ENCODE measurements at places on chromosomes 3 and 15. TPM values are rescaled to one million over a fixed set of nuclear protein-coding genes. Genes with fewer than 3 reads are reported as not detected.

KBTBD8 gene
- total RNA-seq: 1.5 TPM

C3orf85 gene
- total RNA-seq: not detected

SLC12A8 gene
- total RNA-seq: 6.3 TPM

DNA sequence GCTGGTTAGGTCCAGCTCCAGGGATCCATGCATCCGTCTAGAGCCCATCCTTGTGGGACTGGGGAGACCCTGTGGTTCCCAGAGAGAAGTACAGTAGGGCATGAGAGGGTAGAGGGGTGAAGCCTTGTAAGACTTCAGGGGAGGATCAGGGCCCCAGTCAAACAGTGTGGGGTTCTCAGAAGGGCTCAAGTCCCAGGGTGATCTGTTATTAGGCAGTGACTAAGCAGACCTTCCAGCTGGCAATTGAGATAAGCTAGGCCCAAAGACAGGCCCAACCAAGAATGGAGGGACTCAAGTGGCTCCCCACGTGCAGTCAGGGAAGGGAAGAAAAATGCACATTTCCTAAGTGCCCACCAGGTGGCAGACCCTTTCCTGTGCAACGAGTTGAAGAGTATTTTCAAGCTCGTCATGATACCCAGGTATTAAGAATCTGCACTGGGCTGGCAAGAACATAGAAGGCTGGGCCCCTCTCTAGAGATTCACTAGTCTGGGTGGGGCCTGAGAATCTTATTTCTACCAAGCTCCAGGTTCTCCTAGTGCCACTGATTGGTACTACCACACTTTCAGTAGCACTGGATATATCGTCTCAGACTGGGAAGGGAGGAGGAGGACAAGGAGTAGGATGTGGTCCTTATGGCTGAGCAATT lies 240.8 kb downstream of the NR1D2 start:
- H3K36me3 ChIP-seq: no peaks in the 10 kb centered on the region
- peak; percentile 45 for DNase-seq
- no peaks in the 10 kb centered on the region for H3K27me3 ChIP-seq
- no peak overlapping the region for H3K4me3 ChIP-seq

DNA sequence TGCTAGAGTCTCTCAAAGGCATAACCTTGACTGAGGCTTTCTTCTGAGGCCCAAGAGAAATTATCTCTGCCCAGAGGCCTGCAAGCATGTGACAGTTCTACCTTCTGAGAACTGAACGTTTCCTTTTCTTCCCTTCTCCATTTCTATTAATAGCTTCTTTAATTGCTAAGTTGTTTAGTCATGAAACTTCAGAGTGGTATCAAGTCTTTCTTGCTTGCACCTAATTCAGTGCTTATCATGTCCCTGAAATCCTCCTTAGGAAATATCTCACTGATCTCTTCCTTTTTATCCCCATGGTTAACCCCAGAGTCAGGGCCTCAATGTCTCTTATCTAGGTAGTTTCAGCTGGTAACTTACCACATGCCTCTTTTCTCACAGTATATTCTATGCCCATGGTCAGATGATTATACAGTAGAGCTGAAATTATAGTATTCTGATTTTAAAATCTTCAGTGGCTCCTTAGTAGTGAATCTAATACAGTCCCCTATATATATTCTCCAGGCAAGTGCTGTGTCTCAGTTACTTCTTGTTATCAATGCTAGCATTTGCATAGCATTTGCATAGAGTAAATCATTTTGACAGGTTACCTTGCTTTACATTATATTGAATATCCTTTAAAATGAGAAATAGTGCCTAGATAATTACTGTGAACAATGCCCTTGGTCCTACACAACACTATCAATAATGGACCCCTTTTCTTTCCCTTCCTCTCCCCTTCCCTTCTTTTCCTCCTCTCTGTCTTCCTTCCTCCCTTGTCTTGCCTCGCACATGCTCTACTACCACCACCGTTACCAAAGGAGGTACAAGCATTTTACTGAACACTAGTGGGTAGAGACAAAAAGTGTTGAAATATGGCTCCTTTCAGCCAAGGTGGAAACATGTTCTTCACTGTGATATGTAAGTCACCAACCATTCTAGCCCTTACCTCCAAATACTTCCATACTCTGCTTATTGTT lies 33.0 kb downstream of the KBTBD8 start:
- H3K27me3 ChIP-seq: no peaks in the 10 kb centered on the region
- no peak overlapping the region for H3K4me3 ChIP-seq
- no peak for DNase-seq

- H3K27me3 ChIP-seq: peaks cover 2% of the 10 kb centered on the region
- no peaks in the 10 kb centered on the region for H3K36me3 ChIP-seq
- H3K4me3 ChIP-seq: no peak overlapping the region
- no peak overlapping the region for H3K27ac ChIP-seq
- H3K4me1 ChIP-seq: peaks cover 4% of the 10 kb centered on the region
- no peak for DNase-seq
These were observed 190.9 kb downstream of the TJP1 start for GRCh38 chr15:29631076-29632070.

- no peak overlapping the region for H3K4me3 ChIP-seq
- no peaks in the 10 kb centered on the region for H3K36me3 ChIP-seq
- no peaks in the 10 kb centered on the region for H3K27me3 ChIP-seq
- no peaks in the 10 kb centered on the region for H3K4me1 ChIP-seq
These were observed 134.1 kb upstream of the ARPP21 start for GRCh38 chr3:35505181-35505580.

- no peak for DNase-seq
- H3K4me1 ChIP-seq: no peaks in the 10 kb centered on the region
- H3K4me3 ChIP-seq: no peak overlapping the region
- H3K27ac ChIP-seq: no peak overlapping the region
- no peaks in the 10 kb centered on the region for H3K36me3 ChIP-seq
- no peaks in the 10 kb centered on the region for H3K27me3 ChIP-seq
These were observed 63.1 kb upstream of the NPHP3 start for GRCh38 chr3:132785292-132785691.

All from SJSA1 (cell line).